ENCODE measurements at places on chromosomes 3 and 15.

DNA sequence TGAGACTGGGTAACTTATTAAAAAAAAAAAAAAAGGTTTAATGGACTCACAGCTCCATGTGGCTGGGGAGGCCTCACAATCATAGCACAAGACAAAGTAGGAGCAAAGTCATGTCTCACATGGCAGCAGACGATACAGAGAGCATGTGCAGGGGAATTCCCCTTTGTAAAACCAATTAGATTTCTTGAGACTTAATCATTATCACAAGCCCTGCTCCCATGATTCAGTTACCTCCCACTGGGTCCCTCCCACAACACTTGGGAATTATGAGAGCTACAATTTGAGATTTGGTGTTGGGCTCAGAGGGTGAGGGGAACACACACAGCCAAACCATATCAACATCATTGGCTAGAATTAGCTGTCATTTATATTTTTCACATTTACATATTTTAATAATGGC is 221.0 kb downstream of the RSRC1 start:
- no peak for DNase-seq

GRCh38 chr15:51621936-51622603 is 501 bp downstream of the DMXL2 start:
- DNase-seq, result no peak

DNA sequence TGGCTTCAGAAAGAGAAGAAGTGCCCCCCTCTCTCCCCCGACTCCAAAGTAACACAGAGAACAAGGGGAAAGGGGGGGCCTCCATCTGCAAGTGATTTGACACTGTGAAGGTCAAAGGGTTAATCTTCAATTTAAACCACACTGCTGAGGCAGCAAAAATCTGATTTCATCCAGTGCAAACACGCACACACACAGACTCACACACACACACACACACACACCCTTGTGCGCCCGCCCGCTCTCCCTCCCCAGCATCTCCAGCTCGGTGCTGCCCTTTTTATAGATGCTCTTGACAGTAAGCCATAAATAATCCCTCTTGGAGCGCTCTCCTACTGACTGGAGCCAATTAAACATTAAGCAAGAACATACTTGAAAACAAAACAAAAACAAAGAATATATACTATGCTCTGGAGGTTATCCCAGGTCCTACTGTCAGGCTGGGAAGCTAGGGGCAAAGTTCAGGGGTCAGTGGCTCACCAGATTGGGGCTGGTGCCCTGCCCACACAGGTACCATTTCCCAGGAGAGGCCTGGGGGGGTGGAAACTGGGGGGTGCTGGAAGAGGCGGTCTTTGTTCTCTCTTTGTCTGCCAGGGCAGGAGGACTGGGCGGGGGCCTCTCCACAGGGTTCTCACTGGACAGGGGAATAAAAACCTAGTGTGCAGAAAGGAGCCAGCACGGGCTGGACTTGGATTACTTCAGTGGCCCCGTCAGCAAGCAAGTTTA is 16.3 kb downstream of the BMF start:
- DNase-seq, result peak; percentile 49

DNA sequence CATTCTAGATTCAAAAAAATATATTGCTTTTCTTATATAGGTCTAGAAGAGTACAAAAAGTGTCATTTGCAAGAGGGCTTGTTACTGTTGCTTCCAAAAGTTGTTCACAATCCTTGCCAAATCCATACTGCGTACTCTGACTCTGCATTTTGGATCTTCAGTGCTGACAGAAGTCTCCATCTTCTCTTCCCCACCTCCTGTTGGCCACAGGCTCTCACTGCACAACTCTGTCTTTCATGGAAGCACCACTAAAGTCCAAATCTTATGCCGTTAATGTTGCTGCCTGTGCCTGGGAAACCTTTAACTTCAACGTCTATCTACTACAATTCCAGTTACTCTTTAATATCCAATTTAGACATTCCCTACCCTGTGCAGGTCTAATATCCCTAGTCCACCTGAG is 419.9 kb downstream of the NR2F2 start:
- no peak for DNase-seq

DNA sequence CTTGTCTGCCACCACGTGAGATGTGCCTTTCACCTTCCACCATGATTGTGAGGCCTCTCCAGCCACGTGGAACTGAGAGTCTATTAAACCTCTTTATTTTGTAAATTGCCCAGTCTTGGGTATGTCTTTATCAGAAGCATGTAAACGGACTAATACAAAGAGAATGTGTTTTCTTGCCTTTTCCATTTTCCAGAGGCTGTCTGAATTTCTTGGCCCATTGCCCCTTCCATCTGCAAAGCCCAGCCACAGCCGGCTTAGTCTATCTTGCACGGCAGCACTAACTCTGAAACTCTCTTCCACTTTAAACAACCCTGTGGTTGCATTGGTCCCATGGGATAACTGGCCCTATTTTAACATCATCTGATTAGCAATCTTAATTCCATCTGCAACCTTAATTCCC is 215.3 kb downstream of the LRTM1 start:
- DNase-seq, result no peak

- DNase-seq, result no peak
Observed at GRCh38 chr3:113948015-113948917, 453 bp downstream of the ZDHHC23 start.

DNA sequence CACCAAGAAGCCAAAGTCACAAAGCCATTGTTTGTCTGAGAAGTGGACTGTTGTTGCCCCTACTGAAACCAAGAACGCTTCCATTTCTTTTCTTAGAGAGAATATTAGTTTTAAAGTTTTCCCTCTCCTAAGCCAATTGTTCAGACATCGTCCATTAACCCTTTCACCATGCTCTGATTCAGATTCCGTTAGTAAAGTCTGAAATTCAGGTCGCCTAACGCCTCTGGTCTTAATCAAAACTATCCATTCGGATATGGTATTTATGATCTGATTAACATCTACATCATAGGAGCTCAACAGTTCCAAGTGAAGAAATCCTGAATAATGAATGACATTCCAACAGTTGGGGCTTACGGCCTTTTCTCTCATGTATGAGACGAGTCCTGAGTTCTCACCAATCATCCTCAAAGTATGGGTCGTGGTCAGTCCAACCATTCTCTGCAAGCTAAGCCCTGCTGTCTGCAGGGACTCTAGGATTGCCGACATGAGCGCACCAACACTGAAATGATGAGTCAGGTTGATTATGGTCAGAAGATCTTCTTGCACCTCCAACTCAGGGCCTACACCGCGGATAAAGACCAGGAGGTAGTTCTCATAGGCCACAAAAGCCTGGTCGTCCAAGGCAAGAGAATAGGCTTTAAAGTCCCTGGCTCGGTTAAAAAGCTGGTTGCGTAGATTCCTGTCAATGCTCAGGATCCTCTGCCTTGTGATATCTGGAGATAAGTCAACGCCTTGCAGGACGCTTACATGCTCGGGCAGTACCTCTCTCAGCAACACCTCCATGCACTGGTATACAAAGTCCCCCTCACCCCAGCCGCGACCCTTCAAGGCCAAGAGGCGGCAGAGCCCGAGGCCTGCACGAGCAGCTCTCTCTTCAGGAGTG is 767 bp downstream of the EPM2AIP1 start:
- DNase-seq, result no peak

DNA sequence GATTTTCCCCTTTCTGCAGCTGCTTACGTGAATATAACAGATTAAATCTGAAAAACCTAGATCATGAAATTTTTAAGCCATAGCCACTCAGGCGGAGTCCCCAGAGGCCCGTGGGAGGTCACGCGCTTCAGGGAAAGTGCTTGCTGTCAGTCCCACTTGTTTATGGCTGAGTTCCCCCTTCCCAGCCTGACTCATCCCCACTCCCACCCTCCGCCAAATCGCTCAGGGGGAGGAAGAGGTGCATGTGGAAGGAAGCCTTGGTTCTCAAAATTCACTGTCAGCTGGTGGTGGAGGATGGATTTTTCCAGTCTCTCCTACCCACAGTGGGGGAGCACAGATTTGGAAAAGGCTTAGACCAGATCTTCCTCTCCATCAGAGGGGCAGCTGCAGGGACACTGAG is 67.4 kb downstream of the CORO2B start:
- DNase-seq, result no peak

GRCh38 chr3:129432671-129433070 is 4.2 kb upstream of the EFCAB12 start:
- no peak for DNase-seq

- no peak for DNase-seq
Observed at GRCh38 chr3:179591313-179591712, 13.1 kb downstream of the MRPL47 start.

GRCh38 chr3:116322750-116323375 is 122.4 kb downstream of the LSAMP start:
- DNase-seq, result no peak

GRCh38 chr3:132083583-132084279 is 48.9 kb upstream of the CPNE4 start:
- no peak for DNase-seq

- DNase-seq, result no peak
Observed at GRCh38 chr15:99399618-99400017, 148.3 kb downstream of the LRRC28 start.

- no peak for DNase-seq
Observed at GRCh38 chr15:99857836-99858235, 124.6 kb upstream of the LYSMD4 start.

- DNase-seq, result no peak
Observed at GRCh38 chr15:42808913-42809312, 72.0 kb upstream of the CDAN1 start.

- no peak for DNase-seq
Observed at GRCh38 chr15:51620641-51621040, 1.9 kb downstream of the DMXL2 start.

Measured in NCI-H2107 (cell line).